ENCODE measurements at places on chromosomes 16 and 17. TPM values are rescaled to one million over a fixed set of nuclear protein-coding genes. Genes with fewer than 3 reads are reported as not detected.

The CRYBA1 gene
- not detected for total RNA-seq

The LDHD gene
- total RNA-seq = 10.1 TPM

DNA sequence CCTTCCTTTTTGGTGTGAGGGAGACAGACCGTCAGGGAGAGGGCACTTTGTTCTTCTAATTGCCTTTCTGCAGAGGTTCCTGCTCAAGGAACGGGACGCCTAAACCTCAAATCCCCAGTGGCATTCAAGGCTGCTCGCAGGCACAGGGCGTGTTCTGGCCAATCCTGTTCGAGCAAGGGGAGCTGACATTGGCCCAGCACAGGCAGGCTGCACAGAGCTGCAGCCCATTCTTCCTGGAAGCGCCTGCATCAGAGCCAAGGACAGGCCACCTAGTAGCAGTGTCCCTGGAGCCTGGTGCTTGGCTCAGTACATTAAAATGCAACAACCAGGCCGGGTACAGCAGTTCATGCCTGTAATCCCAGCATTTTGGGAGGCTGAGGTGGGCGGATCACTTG lies 72.2 kb upstream of the CREBBP start:
- DNase-seq = no peak

DNA sequence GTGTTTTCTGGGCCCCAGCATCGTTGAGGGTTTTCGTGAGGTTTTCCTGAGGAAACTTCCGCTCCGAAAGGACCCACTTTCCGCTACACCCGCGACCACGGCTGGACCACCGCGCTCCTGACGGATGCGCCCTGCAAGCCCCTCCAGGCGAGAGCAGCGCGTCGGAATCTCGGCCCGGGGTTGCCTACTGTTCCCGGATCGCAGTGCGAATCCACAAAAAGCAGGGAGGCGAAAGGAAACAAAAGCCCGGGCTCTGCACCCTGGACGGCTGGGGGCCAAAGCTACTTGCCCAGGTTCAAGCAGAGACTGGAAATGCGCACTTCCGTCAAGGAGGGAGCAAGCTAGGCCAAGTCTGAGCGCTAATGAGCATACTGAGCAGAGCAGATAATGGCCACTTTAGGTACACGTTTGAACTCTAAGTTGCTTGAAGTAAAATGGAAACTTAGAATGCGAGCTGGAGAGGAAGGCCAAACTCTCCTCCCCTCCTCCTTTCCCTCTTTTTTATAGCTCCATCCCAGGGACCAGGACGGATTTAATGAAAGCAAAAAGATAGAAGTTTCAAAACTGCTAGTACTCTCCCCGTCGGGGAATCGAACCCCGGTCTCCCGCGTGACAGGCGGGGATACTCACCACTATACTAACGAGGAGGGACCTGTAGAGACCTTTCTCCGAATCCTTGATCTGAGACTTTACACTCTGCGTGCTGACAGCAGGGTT lies 11.4 kb upstream of the AURKB start:
- peak; percentile 95 for DNase-seq

- no peak for DNase-seq
Measured at GRCh38 chr17:17130077-17130844, 75.9 kb downstream of the PLD6 start.

GRCh38 chr17:63555500-63556156 lies 5.4 kb downstream of the DCAF7 start:
- no peak for DNase-seq

- DNase-seq = no peak
Measured at GRCh38 chr16:22240023-22240710, 34.1 kb downstream of the EEF2K start.

GRCh38 chr16:6857575-6857974 lies 475.1 kb upstream of the RBFOX1 start:
- no peak for DNase-seq

The LAT gene
- total RNA-seq = 4.7 TPM

The HOXB4 gene
- total RNA-seq = 1.5 TPM

DNA sequence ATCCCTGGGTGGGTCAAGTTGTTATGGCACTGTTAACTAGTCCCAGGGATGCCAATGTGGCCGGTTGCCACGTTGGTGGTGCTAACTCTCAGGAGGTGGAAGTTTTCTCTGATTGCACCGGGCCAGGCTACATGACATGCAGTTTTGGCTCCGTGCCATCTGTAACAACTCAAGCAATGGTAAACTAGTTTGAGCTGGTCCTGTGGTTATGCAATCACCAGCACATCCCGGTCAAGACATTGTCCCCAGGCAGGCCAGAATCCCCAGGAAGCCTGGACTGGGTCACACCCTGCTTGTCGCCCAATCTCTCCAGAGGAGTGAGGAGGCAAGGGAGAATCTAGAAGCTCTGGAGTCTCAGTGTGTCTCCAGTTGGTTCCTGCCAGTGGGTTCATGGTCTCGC lies 10.1 kb upstream of the CCL17 start:
- no peak for DNase-seq

- DNase-seq = no peak
Measured at GRCh38 chr17:16297367-16298139, 55.7 kb downstream of the CENPV start.

DNA sequence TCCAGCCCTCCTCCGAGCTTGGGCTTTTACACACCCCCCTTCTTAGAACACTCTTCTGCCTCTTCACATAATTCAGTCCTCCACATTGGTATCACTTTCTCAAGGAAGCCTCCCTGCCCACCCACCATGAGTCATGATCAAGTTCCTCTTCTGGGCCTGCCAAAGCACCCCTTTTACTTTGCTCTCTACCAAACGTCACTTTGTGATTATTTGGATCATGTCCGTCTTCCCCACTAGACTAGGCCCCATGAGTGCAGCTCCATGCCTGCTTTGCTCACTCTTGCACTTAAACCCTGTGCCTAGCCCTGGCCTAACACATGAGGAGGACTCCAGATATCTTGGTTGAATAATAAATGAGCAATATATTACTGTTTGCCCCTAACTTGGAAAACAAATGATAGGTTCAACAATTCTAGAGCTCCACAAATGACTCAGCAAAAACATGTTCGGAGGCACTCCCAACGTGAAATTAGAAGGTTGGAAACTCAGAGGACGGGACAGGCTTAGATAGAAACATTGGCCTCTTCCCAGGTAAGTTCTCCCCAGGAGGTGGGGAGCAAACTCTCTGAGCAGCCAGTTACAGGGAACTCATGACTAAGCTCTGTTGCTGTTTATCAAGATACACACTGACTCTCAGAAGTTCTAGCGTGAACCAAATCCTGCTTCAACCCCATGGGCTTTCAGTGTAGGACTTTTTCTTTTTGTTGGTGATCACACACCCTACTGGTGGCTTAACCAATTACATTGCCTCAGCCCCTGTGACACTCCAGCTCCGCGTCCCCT lies 28.3 kb downstream of the G6PC1 start:
- peak; percentile 87 for DNase-seq

GRCh38 chr17:28906276-28906675 lies 3.4 kb upstream of the DHRS13 start:
- no peak for DNase-seq

DNA sequence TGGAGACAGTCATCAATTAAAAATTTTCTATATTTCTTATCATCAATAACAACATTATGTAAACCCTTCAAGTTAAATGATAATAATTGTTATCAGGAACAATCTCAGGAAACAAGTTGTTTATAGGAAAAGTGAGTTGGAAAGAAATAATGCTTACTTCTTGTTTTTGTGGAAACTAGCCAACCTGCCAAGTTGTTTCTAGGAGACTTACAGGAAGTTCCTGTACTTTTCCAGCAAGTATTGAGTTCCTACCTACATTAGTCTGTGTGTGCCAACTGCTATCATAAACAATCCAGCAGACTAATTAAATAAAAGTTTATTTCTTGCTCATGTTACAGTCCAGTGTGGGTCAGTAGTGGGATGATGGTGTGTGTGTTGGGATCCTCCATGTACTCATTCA lies 1.6 kb upstream of the CCL14 start:
- DNase-seq = no peak

DNA sequence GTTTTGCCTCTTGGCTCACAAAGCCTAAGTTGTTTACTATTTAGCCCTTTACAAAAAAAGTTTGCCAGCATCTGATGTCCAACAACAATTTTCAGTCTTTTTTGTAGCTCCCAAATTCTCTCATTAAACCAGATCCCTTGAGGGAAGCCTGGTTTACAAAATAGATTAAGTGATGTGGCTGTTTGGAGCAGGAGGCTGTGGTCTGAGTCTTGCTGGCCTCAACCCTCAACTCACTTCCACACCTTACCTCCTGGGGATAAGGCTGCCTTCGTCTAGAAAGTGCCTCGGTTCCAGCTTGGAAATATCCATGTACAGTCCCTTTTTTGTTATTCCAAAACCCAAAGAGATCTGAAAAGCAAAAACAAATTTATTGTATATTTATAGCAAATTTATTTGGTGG lies 138.4 kb downstream of the WWOX start:
- DNase-seq = no peak

The CNGB1 gene
- not detected for total RNA-seq

GRCh38 chr17:10631048-10631700 lies 25.9 kb downstream of the MYH3 start:
- no peak for DNase-seq

The ZP2 gene
- total RNA-seq = not detected

DNA sequence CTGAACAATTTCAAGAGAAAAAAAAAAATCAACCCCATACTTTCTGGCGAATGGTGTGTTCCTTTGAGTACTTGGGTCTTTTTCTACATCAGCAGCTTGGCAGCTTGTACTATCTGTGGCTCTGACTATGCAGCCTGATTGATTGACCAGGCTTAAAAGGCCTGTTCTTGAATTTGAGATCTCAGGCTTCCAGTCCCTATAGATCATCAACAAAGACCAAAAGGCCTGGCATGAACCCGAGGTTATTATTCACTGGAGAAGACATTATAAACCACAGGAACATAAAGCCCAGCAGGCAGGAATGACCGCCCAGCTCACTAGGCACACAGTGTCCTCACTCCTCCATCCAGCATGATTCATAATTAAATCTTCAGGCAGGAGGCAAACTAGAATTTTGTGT lies 32.1 kb upstream of the CDH3 start:
- no peak for DNase-seq

The CD2BP2 gene
- total RNA-seq = 29.2 TPM

DNA sequence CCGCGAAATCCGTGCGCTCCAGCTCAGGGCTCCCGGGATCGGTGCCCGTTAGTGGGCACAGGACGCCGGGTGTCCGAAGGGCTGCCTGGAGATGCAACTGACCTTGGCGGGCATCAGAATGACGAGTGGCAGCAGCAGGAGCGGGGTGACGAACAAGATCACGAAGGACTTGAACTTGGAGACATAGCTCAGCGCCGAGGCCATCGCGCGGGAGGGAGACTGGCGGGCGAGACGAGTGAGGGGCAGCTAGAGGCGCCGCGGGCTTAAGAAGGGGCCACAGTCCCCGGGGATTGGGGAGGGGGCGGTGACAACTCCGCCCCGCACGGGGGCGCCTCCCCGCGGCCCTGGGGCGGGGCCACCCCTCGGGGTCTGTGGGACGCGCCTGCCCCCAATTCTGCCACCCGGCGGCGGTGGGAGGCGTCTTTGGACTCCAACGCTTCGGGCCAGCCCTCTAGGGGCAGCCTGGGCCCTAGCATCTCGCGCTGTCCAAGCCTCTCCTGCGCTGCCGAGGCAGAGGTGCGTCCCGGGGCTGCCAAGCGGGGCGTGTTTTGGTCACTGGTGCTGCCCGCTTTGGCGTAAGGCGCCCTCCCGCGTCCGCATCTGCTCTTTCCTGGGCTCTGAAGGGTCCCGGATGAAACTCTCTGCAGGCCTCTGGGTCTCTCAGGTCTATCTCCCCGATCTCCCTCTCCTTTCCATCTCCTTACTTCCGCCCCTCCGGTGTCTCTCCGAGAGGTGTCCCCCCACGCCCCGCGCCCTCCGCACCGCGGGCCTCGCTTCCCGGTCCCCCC lies at the start of gene SLC13A5:
Gene SLC13A5 (minus strand): TSS at position 240 of the 788 bp plus-strand sequence. CDS start 36 bp downstream, at position 204.
- no peak for DNase-seq

- no peak for DNase-seq
Measured at GRCh38 chr16:24208710-24209109, 47.4 kb upstream of the CACNG3 start.

DNA sequence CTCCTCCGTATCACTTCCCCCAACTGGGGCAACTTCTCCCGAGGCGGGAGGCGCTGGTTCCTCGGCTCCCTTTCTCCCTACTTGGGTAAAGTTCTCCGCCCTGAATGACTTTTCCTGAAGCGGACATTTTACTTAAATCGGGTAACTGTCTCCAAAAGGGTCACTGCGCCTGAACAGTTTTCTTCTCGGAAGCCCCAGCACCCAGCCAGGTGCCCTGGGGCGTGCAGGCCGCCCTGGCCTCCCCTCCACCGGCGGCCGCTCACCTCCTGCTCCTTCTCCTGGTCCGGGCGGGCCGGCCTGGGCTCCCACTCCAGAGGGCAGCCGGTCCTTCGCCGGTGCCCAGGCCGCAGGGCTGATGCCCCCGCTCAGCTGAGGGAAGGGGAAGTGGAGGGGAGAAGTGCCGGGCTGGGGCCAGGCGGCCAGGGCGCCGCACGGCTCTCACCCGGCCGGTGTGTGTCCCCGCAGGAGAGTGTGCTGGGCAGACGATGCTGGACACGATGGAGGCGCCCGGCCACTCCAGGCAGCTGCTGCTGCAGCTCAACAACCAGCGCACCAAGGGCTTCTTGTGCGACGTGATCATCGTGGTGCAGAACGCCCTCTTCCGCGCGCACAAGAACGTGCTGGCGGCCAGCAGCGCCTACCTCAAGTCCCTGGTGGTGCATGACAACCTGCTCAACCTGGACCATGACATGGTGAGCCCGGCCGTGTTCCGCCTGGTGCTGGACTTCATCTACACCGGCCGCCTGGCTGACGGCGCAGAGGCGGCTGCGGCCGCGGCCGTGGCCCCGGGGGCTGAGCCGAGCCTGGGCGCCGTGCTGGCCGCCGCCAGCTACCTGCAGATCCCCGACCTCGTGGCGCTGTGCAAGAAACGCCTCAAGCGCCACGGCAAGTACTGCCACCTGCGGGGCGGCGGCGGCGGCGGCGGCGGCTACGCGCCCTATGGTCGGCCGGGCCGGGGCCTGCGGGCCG lies 1.6 kb downstream of the HIC1 start:
- no peak for DNase-seq

GRCh38 chr16:57255686-57256415 lies 10.8 kb downstream of the ARL2BP start:
- peak; percentile 47 for DNase-seq

DNA sequence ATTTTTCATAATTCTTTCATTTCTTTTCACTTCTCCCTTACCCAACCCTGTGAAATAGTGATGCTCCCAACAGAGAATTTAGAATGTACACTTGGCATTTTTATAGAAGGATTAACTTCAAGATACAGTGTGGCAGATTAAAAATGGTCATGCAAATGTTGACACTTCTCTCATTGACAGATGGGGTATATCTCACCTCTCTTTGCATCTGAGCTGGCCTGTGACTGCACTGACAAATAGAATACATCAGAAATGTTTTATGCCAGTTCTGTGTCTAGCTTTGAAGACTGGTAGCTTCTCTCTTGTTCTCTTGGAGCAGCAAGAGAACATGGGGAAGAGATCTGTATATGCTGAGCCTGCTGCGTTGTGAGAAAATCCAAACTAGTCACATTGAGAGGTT lies 949.6 kb downstream of the CDH11 start:
- DNase-seq = no peak

- no peak for DNase-seq
Measured at GRCh38 chr16:63714876-63715275, 1407.0 kb downstream of the CDH11 start.

The GDPD3 gene
- 6.9 TPM for total RNA-seq

- DNase-seq = no peak
Measured at GRCh38 chr17:47872019-47872650, 21.2 kb upstream of the SP6 start.

GRCh38 chr17:77677211-77677610 lies 281.3 kb upstream of the TNRC6C start:
- DNase-seq = no peak

All from vagina (tissue), 2 donors.